Caudate nucleus (tissue), 63 donors: ENCODE measurements at places on chromosomes 3 and 15.

GRCh38 chr3:113038328-113038727, 47.5 kb downstream of the GTPBP8 start:
- no peak for DNase-seq

DNA sequence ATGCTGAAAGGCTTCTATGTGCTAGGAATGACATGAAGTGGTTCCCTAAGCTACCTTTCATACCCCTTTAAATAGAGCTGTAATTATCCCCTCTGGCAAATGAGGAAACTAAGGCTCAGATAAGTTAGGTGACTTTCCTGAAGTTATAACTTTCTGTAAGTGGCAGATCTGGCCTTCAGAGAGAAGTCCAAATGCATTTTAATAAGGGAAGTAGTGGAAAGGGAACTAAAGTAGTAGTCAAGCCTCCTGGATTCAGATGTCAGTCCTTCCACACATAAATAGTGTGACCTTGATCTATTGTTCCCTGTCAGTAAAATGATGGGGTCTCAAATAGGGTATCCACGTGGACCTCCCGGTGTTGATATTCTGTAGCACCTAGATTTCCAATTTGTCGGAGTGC, 277.7 kb downstream of the EDEM1 start:
- no peak for DNase-seq

DNA sequence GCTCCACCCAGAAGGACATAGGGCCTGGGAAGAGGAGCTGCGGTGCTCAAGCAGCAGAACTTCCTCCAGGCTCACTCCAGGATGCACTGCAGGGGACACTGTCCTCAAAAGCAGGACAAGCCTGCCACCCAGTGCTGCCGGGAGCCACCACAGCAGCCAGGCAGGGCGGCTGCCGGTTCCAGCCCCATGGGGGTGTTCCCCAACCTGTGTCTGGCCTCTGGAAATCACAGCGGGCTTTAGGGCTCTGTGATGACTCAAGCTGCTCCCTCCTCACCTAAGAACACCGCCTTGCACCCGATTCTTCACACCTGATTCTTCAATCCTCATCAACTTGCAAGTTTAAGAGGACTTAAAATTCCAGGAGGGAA, 71.9 kb upstream of the SLC6A11 start:
- no peak for DNase-seq

DNA sequence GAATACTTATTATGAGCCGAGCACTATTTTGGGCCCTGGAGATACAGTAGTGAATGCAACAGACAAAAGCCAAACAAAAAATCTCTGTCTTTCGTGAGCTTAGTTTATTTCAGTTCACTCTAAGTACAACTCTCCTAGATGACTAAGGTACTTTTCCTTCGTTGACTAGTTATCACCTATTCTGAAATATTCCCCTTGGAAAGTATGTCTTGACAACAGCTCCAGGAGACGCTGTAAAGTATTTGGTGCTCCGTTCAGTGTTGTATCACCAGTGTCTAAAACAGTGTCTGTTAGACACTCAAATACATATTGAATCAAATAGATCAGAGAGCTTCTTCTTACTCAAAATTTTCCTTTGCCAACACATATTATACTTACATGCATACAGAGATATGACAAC, 119.6 kb downstream of the TFDP2 start:
- no peak for DNase-seq

GRCh38 chr3:15102836-15103235, 3.9 kb upstream of the RBSN start:
- DNase-seq: no peak

DNA sequence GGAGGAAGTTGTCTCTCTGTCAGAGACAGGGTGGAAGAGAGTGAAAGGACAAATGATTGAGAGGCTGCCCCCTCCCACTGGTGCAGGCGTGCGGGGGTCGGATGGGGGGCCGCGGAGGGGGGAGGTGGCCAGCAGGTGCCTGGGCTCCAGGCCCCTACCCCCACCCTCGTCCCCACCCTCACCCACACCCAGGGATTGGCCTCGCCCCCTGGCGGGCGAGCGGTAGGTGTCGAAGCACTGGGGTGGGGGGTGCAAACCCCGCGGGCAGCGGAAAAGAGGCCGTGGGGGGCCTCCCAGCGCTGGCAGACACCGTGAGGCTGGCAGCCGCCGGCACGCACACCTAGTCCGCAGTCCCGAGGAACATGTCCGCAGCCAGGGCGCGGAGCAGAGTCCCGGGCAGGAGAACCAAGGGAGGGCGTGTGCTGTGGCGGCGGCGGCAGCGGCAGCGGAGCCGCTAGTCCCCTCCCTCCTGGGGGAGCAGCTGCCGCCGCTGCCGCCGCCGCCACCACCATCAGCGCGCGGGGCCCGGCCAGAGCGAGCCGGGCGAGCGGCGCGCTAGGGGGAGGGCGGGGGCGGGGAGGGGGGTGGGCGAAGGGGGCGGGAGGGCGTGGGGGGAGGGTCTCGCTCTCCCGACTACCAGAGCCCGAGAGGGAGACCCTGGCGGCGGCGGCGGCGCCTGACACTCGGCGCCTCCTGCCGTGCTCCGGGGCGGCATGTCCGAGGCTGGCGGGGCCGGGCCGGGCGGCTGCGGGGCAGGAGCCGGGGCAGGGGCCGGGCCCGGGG, at the start of gene KAT2B:
Gene KAT2B (plus strand): TSS at position 682 of the 783 bp plus-strand sequence. CDS start 32 bp downstream, at position 714.
- DNase-seq: peak; percentile 86

DNA sequence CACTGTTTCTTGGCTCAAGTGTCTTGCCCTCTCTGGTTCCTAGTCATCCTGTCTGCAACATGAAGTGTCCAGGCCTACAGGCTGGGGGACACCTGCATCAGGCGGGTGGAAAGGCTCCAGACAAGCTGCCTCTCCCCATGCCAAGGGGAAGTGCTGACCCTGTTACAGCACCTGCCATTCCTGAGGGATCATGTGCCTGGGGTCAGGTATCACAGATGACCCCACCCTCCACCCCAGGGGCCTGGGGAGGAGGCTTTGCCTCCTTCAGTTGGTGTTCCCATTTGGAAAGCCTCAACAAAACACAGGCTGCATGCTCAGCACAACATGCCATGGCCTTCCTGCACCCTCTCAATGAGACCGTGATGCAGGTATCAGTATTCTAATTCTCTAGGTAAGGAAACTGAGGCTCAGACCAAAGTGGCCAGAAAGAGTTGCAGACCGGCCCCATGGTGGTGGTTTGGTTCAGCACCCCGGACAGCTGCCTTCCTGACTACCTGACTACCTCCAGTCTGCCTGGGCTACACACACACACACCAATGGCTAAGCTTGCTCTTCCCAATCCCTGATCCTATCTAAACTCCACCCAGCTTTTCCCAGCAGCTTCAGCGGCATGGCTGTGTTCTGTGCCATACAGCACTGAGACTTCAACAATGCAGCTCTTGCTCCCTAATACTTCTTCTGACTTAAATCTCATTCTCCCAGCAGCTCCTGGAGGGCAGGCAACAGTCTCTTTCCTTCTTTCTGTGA, 69.7 kb upstream of the LINGO1 start:
- DNase-seq: no peak

GRCh38 chr3:197487911-197488391, 67.8 kb downstream of the BDH1 start:
- DNase-seq: no peak

- DNase-seq: no peak
Observed at GRCh38 chr15:29713784-29714183, 108.5 kb downstream of the TJP1 start.

DNA sequence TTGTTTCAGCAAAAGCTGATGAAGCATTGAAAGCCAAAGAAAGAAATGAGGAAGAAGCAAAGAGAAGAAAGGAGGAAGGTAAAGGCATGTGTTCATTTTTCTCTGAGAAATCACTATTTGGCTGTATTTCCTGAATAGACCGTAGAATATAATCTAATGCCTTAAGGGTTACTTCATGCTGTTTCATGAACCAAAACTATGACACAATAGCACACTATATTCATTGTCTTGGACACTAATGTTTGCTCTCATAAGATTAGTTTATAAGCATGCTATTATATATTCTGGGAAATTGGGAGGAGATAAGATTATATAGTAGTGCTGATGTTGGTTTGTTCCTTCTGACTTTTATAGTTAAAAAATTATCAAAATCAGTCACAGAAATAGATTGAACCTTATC, 110.1 kb upstream of the MLF1 start:
- DNase-seq: no peak

GRCh38 chr3:72111265-72112205, 326.6 kb upstream of the PROK2 start:
- DNase-seq: no peak

- DNase-seq: no peak
Observed at GRCh38 chr3:99881121-99881524, 63.5 kb downstream of the CMSS1 start.

GRCh38 chr15:99407716-99408115, 156.4 kb downstream of the LRRC28 start:
- DNase-seq: no peak

DNA sequence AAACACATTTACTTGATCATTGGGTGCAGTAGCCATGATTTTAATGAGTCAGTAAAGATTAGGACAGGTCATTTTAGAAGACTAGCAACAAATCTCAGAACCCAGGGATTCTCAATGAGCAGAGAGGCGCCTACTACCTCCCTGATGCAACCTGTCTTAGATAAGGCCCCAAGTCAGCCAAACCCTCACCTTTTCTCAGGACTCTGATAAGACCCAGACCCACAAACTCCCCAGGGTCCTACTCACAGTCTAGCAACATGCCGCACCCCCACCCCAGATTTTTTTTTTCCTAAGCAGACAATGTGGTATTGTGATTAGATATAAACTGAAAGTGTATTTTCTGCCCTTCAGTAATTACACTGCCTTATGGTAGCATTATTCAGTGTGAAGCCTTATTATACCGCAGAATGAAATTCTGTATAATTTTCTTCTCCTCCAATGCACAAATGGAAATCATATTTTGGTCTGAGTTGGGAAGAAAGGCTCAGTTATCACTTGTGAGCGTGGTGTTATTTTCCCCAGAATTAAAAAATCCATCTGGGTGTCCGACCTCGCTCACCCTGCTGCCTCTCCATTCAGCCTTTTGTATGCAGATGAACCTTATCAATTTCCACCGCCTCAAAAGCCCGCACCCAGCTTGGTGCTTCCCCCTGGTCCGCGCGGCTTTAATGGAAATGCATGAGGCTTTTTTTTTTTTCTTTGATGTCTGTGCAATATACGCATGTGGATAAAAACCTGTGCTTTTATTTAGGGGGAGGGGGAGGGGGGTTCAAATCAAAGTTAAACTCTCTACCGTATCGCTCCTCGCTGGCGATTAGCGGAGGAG, 122.0 kb upstream of the SOX14 start:
- no peak for DNase-seq

DNA sequence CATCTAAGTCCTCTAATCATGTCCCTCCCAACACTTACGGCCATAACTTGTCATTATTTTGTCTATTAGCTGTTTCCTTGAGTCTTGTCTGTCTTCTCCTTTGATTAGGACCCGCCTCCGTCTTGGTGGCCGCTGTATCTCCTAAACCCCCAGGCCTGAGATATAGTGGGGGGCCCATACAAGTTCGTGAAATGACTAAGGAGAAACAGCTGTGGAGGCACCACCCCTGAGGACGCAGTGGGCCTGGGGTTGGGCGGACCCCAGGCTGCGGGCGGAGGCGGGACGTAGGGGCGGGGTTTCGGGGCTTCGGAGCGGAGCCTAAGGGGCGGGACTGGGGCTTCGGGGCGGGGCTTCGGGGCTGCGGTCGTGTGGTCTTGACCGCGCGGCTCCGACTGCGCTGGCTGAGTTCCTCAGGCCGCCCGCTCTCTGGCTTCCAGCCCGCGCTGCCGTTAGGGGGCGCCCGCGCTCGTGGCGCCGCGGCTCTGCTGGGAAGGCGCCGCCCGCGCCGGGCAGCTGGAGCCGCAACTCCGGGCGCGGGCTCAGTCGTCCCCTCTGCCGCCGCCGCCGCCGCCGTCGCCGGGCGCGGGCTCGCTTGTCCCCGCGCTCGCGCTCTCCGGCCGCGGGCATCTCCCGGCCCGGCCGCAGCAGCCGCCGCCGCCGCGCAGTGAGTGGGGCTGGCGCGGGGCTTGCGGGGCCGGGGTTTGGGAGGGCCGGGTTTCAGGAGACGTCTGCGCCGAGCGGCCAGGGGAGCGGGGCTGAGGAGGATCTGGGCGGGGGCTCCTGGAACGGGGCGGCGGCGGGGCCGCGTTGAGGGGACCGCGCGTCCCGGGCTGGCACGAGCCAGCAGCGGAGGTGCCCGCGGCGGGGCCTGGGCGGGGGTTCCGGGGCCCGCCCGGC, at the start of gene KCTD6:
Gene KCTD6 (plus strand): TSS at position 591 of the 897 bp plus-strand sequence. CDS start 6,660 bp downstream, outside the sequence.
- DNase-seq: peak; percentile 85

- no peak for DNase-seq
Observed at GRCh38 chr3:73236867-73237266, 175.4 kb downstream of the EBLN2 start.

- no peak for DNase-seq
Observed at GRCh38 chr3:192850451-192850981, 67.1 kb downstream of the MB21D2 start.

GRCh38 chr15:20280933-20281463, 260.6 kb downstream of the GOLGA6L6 start:
- DNase-seq: no peak

GRCh38 chr3:114671741-114672510, 378.1 kb downstream of the TIGIT start:
- no peak for DNase-seq

DNA sequence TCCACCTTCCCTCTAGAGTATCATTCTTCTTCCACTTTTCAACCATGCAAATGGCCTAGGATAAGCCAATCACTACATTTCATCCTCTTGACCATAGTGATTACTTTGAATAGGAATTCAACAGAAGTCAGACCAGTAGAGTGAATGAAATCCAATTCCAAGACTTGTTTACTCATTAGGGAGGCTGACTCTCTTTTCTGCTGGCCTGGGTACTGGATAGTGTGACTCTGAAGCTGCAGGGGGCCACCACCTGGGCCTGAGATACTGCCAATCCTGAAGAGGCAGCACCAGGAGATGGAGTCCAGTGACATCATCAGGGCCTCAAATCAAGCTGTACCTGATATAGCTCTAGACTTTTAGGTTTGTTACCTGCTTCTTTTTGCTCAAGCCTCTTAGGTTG, 7.0 kb upstream of the FSTL1 start:
- DNase-seq: no peak

DNA sequence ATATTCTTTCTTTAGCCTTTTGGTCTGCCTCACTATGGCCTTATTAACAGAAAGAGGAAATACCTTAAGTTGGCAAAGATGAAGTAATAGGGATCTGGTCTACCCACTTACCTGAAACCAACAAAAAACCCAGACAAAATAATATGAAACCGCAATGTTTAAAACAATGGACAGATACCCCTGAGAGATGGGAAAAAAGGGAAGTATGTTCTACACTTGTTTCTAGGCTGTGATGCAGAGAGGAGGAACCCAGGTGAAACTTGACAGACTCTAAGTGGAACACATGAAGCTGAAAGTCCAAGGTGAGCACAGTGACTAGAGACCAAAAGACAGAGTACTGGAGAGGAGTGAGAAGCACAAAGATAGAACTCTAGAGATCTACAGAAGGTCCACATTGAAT, 78.4 kb downstream of the NR2E3 start:
- no peak for DNase-seq

- DNase-seq: no peak
Observed at GRCh38 chr15:101022306-101022705, 103.1 kb downstream of the LRRK1 start.

DNA sequence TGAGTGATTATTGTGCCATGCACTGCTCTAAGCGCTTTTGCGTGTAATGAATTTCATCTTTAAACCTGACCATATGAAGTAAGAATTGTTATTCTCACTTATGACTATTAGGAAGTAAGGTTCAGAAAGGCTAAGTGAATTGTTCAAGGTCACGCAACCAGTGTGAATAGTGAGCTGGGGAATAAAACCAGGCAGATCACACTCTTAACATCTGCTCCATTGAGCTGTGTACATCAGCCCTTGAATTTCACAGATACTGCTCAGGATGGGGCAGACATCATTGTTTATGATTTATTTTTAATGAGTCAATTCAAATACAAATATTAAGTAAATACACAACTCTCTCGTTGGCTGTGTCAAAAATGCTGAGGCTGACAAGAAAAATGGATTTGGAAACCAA, 184.5 kb downstream of the FNDC3B start:
- DNase-seq: no peak
